ENCODE measurements at places on chromosomes 7 and 10.

DNA sequence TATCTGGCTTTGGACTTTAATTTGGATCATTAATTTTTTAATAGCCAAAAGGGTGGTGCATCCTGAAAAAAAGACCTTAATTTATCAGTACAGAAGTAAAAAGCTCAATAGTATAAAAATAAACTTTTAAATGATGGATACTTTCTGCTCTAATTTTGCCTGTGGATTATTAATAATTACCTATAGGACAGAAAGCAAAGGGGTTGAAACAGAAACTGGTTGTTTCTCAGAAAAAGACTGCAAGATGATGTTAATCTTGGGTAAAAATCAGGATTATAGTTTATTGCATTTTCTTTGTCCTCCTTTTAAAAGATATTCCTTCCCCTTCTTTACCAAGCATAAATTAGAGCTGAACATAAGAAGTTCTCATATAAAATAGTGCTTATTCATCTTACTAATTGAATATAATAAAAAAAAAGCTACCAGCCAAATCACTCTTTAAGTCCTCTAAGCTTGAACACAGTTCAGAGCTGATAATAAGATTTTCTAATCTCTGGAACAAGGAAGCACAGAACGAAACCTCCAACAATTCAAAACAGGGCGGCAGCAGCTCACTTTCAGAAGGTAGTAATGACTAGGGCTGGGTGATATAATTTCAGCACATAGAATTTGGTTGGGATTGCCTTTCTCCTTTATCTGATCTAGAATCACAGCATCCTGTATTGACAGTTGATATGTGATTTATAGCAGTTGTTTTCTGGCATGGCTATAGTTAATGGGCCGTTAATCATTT, 8.1 kb upstream of the GPR85 start:
- DNase-seq = no peak

DNA sequence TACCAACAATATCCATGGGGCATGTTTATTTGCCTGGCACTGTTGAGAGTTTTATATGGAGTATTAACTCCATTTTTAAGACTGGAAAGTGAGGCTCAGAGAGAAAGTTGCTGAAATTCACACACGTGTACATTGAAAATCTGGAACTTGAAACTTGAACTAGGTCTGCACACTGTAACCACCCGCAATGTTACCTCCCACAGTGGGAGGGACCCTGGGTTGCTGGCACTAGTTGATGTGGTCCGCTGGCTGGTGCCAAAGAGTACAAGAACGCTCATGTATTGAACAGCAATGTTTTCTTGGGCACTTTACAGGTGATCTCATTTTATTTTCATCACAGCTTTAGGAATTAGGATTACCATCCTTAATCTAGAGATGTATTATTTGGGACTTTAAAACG, 253.2 kb downstream of the INHBA start:
- DNase-seq = no peak

GRCh38 chr10:2933924-2934323, 133.4 kb upstream of the PFKP start:
- DNase-seq = no peak

- no peak for DNase-seq
These were observed 120.9 kb downstream of the PKD1L1 start for GRCh38 chr7:47827351-47827756.

GRCh38 chr7:142323706-142324105, 65.8 kb upstream of the PRSS58 start:
- DNase-seq = peak; percentile 49

DNA sequence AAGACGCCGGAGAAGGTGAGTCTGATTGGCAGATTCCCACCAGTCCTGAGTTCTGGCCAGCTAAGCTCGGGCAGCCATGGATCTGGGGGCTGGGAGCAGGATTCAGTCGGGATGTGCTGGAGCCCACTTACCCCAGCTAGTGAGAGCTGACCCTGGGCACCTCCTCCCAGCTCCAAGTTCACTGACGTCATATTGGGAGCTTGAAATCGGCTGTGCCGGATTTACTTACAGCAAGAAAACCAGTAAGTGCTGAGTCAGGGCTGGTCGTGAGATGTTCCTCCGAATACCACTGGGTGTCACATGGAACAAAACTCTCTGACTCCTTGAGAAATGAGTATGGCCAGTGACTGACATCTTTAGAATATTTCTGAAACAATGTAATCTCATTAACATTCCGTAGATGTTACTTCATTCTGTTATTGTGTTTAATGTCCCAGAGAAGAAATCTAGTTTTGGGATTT, 621.2 kb downstream of the SDK1 start:
- DNase-seq = no peak

- DNase-seq = no peak
These were observed 101.5 kb downstream of the RNF216 start for GRCh38 chr7:5679813-5680473.

DNA sequence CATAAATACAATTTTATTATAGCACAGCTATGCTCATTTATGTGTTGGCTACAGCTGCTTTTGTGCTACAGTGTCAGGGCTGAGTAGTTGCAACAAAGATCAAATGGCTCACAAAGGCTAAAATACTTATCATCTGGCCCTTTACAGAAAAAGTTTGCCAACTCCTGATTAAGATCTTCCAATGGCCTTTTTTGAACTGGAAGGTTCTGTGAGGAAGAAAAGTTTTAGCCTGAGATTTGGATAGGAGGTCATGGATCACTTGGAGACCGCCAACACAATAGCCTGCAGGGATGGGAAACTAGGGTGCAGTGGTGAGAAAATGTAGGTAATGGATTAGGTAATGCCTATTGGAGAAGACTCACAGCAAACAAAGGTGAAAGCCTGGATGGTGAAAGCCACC, 169.8 kb downstream of the NOC3L start:
- no peak for DNase-seq

- no peak for DNase-seq
These were observed 82.0 kb downstream of the ABLIM1 start for GRCh38 chr10:114576132-114576487.

DNA sequence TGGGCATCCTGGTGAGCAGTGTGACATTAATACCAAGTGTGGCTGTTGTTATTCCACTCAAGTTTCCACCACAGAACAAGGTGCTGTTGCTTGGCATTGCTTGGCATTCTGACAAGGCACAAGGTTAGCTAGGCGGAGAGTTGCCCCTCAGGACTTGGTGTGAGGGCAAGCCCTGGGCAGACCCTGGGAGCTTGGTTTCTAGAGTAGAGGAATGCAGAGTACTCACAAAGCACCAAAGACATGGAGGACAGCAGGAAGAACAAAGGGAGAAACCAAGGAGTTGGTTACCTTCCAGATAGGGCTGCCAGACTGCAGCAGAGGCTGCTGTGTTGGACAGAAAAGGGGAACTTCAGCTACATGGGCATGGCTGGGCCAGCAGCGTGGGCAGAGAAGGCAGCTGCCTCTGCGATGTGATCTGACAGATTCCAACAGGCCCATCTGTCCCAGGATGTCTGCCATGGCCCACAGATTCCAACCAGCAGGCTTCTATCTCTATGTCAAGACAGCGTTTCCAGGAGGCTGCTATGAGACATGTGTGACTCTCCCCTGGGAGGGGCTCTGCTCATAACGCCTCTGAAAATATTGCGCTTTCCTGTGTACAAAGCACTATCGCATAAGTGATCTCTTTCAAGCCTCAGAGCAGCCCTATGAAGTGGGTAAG, 1.8 kb downstream of the GOLGA7B start:
- DNase-seq = no peak

DNA sequence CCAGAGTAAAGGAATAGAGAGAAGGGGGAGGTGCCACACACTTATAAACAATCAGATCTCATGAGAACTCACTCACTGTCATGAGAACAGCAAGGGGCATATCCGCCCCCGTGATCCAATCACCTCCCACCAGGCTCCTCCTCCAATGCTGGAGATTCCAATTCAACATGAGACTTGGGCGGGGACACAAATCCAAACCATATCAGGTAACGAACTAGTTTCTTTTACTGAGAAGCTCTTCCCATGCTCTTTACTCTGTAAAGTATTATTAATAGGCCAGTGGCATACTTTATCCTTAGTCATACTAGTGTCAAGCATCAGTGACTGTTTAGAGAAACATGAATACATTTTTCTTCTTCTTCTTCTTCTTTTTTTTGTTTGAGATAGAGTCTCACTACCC, 39.4 kb upstream of the ZNF488 start:
- DNase-seq = no peak

DNA sequence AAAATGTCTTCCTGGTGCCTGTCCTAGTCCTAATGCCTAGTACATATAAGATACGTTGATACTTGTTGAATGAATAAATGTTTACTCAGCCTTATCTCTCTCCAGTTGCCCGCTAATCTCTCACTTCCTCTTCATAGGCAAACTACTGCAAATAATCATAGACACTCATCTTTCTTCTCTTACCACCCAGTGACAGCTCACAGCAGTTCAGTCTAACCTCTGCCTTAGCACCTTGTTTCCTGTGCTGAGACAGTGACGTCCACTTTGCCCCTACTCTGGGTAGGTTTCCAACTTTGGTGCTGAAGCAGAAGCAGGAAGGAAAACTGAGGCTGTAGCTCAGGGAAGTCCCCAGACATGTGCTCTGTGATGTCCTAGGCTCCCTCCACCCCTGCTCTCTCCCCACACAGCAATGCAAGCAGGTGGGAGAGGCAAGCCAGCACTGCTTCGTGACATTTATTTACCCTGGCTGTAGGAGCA, 45.5 kb upstream of the RHOBTB1 start:
- no peak for DNase-seq

DNA sequence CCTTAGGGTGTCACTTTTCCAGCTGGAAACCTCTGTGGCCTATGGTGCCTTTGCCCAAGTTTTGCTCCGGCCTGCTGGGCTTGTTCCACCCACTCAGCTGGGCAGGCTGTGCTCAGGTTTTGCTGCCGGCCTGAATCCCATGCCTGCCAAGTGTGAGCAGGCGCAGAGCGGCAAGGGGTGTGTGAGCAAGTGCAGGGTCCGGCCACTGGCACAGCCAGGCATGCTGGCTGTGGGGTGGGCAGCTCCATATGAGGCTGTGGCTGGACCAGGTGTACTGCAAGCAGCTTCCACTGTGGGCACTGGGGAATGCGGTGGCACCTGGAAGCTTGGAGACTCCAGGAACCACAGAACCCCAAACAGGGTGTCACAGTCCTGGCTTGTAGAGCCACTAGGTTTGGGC, 92.1 kb downstream of the AUTS2 start:
- DNase-seq = no peak

GRCh38 chr7:150978126-150978789, at the start of gene KCNH2:
KCNH2 (minus strand) TSS chr7:150978321; CDS start chr7:150977913, 408 bp downstream.
- no peak for DNase-seq

DNA sequence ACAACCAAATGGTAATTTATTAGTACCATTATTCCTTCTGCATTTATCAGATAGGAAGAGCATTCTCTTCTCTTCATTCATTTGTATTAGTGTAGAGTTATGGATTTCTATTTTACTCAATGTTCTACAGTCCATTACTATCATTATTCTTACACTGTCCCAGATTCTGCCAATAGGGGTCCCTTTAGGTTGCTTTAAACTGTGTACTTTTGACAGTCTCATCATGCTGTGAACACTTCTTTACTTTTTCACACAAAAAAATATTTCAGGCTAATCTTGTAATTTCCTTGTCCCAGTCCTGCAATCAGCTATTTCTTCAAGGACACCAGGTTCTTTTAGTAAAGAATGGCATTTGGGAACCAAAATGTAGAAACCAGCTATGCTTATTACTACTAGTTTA, 99.3 kb downstream of the ZNF248 start:
- DNase-seq = no peak

- DNase-seq = no peak
These were observed 703.5 kb upstream of the SEMA3D start for GRCh38 chr7:85890244-85890811.

DNA sequence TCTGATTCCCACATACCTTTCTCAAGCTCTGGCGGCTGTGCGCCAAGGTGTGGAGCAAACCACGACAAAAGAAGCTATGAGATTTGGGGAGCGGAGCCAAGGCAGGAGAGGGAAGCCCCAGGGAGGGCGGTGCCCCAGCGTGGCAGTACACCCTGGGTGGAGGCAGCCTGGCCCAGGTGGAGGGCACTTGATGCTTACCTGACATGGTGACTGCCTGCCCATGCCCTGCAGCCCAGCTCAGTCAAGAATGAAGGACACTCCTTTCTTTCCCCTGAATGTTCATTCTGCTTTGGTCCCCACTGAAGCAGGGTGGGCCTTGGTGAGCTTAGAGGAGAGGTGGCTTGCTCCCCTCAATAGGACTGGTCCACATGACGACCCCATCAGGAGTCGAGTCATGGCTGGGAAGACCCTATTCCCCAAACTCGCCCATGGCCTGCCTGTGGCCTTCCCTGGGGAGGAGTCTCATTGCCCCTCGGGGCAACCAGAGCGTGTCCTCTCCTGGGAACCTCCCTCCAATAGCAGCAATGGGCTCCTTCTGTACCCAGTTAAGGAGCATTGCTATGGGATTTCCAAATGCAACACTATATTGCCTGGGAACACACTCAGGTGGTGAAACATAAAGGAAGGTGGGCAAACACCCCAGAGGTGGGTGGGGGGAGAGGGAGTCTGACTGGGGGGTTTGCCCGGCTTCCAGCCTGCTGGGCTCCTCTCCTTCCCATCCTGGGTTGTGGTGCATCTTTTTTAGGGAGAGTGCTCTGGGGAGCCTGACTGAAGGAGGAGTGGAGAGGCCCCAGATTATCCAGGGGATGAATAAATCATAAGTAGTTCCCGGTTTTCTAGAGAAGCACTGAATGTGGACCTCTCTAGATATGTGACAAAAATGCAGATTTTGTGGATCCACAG, 22.7 kb downstream of the RAMP3 start:
- DNase-seq = no peak

GRCh38 chr7:4948402-4948801, 10.6 kb downstream of the MMD2 start:
- no peak for DNase-seq

DNA sequence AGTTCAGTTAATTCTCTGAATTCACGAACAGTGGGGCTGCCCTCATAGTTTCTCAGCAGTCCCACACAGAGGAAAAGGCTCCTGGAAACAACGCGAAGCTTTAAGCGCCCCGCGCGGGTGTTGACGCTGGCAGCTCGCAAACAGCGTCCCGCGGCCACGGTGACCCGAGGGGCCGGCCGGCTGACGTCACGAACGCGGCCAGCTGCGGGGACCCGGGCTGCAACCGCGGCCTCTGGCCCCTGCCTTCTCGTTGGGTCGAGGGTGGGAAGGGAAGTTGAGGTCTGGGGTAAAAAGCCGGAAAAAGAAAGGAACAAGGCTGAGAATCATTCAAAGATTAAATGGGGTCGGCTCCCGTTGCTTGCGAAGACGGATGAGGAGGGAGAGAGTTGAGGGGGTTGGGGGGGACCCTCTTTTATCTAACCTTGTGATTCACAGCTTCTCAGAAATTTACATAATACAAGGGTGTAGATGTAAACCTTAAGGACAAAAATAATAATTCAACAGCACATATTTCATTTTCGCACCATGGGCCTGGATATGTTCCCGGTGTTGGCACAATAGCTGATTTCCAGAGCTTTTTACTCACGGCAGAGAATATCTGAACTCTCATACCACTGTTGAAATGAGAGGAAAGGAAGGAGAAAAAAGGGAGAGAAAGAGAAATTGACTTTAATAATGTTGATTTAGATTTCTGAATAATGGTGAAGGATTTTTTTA, 7.3 kb upstream of the FEZF1 start:
- DNase-seq = no peak
